ENCODE measurements at places on chromosomes 5 and 9.

GRCh38 chr5:140248414-140248813 is 54.5 kb downstream of the PFDN1 start:
- no peak for DNase-seq

GRCh38 chr9:16429671-16430070 is 440.8 kb downstream of the BNC2 start:
- DNase-seq = no peak

DNA sequence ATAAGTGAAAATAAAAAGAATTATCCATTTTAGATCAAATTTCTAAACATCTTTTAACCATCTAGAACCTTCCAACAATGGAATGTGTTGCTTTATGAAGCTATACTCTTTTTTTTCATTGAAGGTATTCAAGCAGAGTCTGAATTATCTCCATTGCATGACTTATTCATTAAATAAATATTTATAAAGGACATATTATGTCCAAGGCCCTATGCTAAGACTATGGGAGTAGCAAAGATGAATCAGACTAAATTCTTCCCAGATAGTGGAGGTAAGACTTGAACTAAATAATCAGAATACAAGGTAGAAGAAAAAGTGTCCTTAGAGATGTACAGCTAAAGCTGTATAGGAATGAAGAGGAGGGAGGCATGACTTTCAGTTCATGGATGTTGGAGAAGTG is 215.5 kb upstream of the RGMB start:
- no peak for DNase-seq

DNA sequence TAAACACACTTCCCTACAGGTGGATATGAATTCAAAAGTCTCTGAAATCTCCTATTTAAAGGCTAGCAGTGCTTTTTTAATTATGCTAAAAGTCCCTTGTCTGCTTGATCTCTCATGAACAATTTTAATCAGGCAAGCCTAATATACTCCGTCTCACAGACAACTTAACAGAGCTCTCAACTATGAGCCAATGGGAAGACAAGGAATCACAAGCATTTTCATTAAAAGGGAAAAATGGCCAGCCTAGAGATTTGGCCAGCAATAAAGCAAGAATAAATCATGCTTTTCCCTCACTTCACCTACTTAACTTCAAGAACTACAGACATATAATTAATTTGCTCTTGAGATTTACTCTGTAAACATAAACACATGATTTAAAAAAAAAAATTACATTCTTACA is 78.0 kb downstream of the RFX3 start:
- DNase-seq = no peak

- no peak for DNase-seq
These were observed 77.0 kb upstream of the PITX1 start for GRCh38 chr5:135110785-135111596.

GRCh38 chr5:43683884-43684471 is 81.0 kb downstream of the NNT start:
- DNase-seq = no peak
